Stimulated activated CD4-positive, alpha-beta T cell treated with anti-CD3 and anti-CD28 coated beads, Interleukin-2, amount 100 ng/mL, for 4 hours (primary cell): ENCODE measurements at places on chromosomes 5 and 9.

- no peak for DNase-seq
Observed at GRCh38 chr5:75242067-75242466, 5.4 kb upstream of the ANKRD31 start.

- DNase-seq: no peak
Observed at GRCh38 chr9:68493958-68494577, 46.6 kb downstream of the TMEM252 start.

DNA sequence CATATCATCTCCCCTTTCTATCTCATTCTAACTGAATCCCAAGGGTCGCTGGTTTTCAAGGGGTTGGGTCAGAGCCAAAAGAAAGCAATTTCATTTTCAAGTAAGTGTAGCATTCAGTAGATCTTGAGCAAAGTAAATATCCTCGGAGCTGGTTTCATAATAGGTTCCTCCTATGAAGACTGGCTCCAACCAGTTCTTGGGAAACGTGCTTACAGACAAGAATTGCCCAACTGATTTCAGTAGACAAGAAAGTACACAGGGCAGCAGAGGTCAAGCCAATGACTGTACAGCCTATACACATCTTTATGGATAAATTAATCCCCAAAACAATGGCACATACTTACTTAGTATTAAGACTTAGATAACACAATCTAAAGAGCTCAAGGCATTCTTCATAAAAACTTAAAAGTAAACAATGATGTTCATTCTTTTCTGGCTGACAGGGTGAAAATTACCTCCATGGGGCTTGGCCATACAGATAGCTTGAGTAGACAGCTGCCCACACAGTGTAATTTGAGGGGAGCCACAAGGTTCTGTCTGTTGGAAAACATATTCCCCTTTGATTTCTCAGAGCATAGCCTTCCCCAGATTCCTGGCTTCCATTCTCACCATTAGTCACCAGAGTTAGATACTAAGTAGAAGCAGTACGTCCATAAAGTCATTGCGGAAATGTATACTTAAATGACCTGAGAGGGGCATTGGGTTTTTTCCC lies 163.9 kb downstream of the ARRDC3 start:
- no peak for DNase-seq

- DNase-seq: no peak
Observed at GRCh38 chr5:96489532-96489931, 56.5 kb upstream of the PCSK1 start.

- DNase-seq: no peak
Observed at GRCh38 chr5:59133764-59134261, 550.9 kb downstream of the RAB3C start.

DNA sequence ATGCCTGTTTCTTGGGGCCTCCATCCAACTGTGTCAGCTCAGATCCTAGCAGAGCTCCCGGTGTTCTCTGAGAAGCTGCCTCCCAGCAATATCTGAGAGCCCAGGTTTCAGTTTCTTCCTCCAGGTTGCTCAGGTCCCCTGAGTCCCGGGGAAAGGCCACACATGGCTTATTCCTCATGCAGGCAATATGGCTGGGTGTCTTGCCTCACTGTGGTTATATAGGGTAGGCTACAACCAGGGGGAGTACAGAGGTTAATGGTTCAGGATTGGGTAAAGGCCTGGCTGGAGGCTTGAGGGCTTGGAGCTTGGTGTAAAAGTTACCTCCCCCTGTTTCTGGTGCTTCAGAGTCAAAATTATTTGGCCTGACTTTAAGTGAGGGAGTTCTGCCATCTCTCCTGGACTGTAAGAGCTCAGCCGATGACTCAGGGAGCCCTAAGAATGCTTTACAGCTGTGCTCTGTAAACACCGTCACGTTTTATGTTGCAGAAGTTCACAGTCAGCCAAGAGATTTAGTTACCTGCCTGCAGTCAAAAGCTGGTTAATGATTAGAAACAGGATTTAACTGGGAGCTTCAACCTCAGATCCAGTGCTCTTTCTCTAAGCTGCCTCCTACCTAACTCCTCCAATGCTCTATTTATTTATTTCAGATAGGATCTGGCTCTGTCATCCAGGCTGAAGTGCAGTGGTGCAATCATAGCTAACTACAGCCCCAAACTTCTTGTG lies 24.3 kb upstream of the UBAP2 start:
- DNase-seq: no peak

DNA sequence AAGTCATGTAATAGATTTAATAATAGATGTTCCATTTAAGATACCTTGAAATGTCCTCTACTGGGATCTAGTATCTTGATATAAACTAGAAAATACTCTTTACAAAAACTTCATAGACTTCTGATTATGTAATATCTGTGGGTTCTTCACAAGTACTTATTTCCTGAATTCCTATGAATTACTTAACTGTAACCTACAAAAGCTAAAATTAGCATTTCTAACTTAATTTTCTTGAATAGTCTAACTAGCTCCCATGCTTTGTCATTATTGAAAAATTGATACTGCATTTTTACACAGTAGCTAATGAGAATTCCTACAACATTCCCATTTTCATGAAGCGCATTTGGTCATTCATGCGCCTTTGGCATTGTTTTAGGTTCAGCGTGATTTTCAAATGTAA lies 1828.2 kb downstream of the MAT2B start:
- no peak for DNase-seq

DNA sequence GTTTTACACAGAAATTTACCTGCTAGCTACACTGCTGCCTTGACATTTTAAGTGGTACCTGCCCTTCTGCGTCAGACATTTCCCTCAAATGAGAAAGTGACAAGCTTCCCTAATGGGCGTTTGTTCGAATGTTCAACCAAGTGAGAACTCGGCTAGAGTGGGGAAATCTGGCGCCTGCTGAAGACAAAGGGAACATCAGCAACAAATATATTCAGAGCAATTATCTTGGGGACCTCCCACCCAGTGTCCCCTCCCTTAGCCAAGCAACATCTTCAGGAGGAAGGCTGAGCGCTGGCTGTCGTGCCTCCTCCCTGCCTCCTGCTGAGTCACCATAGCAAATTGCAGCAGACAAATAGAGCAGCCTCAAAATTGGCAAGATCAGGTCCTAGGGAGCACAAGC lies 57.1 kb downstream of the MFAP3 start:
- DNase-seq: no peak

GRCh38 chr5:33824516-33825195 lies 67.1 kb downstream of the ADAMTS12 start:
- no peak for DNase-seq

- no peak for DNase-seq
Observed at GRCh38 chr5:67957374-67957773, 258.2 kb upstream of the PIK3R1 start.

DNA sequence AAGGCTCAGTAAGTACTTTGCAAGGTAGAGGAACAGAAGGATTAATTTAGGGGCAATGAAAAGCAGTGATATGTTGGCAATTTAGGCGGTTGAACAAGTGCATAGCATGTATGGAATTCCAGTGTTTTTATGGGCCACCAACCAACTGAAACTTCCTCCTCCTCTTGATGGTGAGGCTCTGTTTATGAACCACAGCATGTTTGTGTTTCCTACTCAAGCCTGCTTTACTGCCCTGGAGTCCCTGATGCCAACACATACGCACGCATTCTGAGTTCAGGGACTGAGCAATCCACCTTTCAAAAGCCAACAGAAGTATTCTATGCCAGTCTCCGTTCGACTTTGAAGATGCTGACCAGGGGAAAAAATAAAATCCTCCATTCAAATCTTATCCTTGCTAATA lies 417.5 kb downstream of the EFNA5 start:
- no peak for DNase-seq

DNA sequence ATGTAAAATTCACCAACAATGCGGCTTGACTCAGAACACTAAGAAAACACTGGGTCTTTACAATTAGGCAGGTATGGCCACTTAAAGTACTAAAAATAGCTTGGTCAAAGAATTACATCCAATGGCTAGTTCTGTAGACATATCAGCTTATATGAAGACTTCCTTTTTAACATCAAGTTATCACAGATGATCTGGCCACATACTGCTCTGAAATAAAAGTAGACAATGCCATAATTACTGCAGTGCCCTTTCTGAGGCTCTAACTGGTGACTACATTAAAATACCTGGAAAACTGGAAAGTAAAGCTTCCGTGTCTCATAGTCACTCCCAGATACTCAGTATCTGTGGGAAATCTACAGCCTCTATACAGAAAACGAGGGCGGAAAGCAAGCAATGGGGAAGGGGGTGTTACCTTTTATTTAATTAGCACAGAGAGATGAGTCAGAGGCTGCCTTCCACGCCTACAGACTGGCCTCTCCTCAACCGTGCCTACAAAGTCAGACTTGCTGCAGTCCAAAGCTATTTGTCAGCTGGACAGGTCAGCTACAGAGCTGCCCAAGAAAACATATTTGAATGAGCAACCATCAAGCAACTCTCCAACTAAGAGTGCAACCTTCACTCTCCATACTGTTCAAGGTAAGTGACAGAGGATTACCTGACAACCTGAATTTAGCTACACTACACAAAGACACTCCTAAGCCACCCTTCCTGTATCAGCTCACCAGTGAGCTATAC lies 8.7 kb downstream of the SERINC5 start:
- peak; percentile 51 for DNase-seq

- DNase-seq: no peak
Observed at GRCh38 chr9:131449276-131449675, 53.4 kb upstream of the POMT1 start.

DNA sequence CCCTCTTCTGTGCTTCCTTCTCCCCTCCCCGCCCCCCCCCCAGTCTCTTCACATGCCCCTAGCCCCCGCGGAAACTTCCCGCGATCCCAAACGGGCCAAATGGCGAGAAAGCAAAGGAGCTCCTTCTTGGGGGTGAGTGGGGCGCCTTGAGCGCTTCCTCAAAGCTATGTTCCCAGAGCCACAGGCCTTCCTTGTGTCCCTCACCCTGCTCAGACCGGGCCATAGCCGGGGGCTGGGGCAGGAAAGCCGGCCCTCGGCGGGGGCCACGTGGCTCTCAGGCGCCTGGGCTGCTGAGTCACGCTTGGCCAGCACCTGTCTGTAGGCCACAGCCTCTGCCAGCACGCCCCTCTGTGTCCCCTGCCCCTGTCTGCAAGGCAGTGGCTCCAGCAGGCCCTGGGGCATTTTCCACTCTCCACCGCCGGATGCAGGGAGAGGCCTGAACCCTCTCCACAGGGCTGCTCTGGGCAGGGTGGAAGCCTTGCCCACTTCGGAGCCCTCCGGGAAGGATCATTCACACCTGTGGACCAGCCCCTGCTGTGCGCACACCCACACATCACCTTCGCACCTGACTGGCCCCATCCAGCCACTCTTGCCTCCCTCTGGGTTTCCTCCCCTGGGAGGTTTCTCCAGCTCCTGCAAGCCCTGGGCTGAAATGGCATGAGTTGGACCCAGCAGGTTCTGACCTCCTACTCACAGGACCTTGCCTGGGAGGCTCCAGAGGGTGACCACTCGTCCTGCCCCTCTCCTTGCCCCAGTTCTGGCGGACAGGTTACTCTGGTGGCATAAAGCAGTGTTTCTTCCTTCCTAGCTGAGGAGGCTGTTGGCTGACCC lies 1.2 kb upstream of the SQSTM1 start:
- peak; percentile 21 for DNase-seq

GRCh38 chr5:179974946-179975712 lies 67.4 kb upstream of the TBC1D9B start:
- DNase-seq: no peak

- no peak for DNase-seq
Observed at GRCh38 chr5:68968429-68968828, 125.4 kb upstream of the SLC30A5 start.

DNA sequence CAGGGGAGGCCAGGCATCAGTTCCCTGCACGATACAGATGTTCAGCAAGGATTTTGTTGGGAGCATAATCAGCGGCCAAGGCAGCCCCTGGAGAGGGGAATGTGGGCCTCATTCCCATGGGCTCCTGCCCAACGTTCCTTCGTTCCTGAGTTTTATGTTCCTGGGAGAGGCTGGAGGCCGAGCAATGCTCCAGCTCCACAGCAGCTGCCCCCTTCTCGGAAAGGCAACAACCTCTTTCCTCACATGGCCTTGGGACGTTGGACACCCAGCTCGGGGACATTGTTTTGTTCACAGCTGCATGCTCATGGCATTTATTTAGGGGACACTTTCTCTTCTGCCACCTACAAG lies 63.8 kb upstream of the COL15A1 start:
- DNase-seq: no peak

GRCh38 chr9:127915801-127916719 lies 781 bp downstream of the ST6GALNAC4 start:
- DNase-seq: no peak

- DNase-seq: no peak
Observed at GRCh38 chr5:143061161-143061945, 291.2 kb downstream of the ARHGAP26 start.

DNA sequence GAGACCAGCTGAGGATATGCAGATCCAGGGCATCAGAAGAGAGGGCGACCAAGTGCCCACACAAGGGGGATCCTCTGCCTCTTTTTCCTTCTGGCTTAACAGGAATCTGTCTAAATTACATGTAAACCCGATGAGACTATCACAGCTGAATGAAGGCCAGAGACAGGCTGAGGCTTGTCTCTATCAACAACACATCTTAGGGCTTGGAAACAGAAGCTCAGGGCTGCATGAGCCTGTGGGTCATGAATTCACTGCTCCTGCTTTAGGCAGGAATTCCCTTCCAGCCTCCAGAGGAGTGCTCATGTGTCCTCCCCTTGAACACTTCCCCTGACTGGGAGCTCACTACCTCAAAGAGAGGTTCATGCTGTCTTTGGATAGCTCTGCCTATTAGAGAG lies 106.1 kb upstream of the PHYKPL start:
- no peak for DNase-seq

DNA sequence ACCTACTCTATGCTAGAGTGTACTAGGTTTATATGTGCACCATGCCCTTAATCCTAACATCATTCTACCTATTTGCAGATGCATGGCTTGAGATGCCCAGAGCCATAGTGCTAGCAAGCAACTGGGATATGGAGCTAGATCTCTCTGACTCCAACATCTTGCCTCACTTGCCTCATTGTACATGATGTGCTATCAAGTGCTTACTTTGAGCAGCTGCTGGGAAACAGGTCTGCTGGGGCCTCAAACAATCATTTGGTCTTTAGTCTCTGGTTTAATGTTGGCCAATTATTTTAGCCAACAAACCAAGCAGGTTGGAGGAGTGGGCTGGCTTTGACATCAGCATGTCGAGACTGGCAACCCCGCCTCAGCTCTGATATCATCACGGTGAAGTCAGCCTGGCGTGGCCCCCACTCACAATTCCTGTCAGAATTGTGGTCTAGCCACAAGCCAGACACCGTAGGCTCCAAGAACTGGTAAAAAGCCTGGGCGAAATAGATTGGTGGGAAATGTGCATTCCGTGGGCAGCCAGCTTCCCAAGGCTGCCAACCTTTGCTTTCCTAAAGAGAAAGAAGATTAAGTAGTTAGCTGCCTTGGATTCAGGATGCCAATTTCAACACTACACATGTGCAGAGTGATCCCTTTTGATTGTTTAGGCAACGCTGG lies 21.1 kb upstream of the GAS1 start:
- DNase-seq: no peak

DNA sequence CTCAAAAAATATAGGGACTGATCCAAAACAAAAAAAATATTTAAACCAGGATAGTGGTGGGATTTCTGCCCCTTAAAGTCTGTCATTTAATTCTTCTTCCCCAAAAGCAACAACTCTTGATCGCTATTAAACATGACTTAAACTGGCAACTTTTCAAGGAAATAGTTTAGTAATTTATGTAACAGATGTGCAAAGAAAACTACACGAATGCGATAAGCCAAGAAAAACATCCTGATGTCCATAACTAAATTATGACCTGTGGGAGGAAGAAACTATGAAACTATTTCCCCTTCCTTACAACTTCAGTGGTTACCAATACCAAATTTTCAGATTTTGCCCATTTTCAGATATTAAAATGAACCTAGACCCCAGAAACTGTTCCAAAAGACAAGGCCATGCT lies 31.5 kb downstream of the CLINT1 start:
- no peak for DNase-seq
